Foreskin melanocyte (primary cell): ENCODE measurements at places on chromosomes 7 and 10.
A peak's percentile ranks its signal among the peaks of the same experiment; 100 is the strongest.

GRCh38 chr10:43386549-43386948 lies 15.1 kb downstream of the FXYD4 start:
- no peak for DNase-seq

DNA sequence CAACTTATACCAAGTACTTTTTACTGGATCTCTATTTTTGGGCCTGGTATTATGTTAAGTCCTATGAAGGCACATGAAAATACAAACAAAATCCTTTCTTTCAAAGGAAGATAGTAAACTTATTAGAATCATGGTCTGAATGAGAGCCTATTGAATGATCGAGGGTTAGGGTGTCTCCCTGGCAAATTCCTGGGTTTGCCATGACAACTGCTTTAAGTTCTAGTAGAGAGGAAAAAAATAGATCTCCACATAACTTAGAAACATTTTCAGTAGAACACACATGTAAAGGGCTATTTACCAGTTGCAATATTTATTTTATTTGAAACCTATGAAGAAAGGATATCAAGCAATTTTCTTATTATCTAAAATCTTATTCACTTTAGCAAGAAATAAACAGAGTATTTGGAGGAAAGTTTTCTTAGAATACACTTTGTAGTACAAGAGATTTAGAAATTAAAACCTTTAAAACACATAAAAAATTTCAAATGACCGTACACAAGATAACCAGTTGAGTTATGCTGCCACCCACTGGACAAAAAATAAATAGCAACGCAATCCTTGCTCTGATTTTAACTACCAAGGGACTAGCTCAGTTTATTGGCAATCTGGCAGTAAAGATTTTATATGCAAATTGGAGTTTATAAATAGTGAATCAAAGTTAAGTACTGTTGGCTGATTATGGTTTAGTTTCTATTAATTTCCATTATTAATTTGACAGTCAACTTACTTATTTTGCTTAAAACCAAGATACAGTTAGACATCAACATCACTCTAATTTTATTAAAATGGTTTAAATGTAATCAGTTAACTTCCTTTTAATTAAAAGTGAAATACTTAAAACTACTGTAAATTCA lies 33.9 kb downstream of the CACUL1 start:
- peak; percentile 43 for DNase-seq

DNA sequence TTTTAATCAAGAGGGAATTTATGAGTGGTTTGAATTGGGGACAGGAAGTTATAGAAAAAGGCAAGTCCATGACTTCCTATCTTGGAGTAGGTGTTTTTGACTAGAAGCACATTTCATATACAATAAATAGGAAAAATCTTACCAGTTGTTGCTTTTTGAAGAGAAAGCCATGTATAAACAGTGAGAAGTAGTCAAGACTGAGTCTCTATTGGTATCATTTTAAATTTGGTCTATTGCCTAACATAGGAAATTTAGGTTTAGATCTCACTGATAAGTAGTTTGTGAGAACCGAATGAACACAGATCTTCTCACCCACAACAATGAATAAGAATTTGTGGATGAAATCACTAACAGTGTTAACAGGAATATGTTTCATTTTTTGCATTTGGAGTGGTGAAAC lies 387.2 kb downstream of the BBS9 start:
- DNase-seq = no peak

- no peak for DNase-seq
These were observed 53.0 kb upstream of the TNKS2 start for GRCh38 chr10:91745090-91745831.

DNA sequence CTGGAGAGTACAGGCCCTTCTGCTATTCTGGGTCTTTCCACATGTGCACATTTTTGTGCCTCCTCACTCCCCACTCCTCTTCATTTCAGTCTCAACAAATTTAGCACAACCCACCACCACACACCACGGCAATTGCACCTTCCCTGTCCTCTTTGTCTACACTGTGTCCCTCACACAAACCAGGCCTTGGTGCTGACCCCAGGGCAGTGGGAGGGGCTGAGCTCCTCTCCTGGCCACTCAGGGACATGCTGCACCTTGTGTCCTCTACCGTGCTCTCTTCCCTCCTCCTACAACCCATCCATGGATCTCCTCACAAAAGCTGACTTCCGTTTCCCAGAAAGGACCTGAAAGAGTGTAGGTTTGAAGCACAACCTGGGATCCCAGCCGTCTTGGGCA lies 90.9 kb upstream of the IKZF1 start:
- no peak for DNase-seq

GRCh38 chr7:42605406-42606192 lies 306.3 kb downstream of the C7orf25 start:
- DNase-seq = peak; percentile 42

- DNase-seq = no peak
These were observed 3.0 kb downstream of the C10orf120 start for GRCh38 chr10:122696687-122697086.

DNA sequence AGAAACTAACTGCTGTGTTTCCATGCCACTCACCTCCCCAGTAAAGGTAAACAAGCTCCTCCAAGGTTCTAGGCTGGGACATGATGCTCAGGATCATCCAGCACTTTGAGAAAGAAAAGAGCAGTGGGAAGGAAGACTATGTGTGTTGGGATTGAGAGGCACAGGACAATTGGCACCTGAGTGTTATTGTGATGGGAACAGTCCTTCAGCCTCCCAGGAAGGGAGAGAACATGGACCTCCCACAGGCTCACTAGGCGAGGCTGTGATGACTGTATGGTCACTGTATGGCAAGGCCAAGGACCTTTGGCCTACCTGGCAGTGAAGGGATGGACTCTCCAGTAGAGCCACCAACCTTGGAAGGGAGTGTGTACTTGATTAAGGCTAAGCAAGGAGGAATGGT lies 123.2 kb upstream of the UNC5B start:
- DNase-seq = no peak

DNA sequence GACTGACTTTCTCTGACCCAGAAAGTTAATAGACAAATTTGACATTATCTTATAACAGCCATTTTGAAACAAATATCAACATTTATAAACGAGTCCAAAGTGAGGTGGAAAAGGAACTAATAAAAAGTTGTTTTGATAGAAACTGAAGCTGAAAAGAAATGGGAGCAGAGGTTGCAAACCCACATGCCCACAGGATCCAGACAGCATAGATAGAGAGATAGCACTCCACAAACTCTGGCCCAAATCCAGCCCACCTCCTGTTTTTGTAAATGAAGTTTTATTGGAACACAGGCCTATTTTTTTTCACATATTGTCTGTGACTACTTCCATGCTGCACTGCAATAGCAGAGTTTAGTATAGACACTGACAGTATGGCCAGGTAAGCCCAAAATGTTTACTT lies 171.9 kb downstream of the PRKG1 start:
- no peak for DNase-seq

- DNase-seq = no peak
These were observed 16.8 kb downstream of the ADRB1 start for GRCh38 chr10:114060456-114060855.

- DNase-seq = no peak
These were observed 188.8 kb downstream of the ZNF438 start for GRCh38 chr10:30842894-30843293.

DNA sequence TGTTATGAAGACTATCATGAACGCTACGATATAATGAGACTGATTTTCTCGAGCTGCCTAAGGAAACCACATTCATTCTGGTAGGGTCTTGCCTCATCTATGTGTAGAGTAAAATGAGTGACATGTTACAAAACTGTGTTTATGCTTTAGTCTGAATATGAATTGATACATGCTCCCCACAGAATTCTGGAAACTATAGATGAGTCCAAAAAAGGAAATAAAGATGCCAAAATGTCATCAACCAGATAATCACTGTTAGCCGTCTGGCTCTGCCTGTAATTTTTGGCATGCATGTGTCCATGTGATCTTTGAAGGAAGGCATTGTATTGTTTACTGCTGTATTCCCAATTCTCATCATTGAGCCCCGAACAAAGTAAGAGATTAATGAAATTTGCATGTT lies 42.6 kb upstream of the GPR37 start:
- DNase-seq = no peak

DNA sequence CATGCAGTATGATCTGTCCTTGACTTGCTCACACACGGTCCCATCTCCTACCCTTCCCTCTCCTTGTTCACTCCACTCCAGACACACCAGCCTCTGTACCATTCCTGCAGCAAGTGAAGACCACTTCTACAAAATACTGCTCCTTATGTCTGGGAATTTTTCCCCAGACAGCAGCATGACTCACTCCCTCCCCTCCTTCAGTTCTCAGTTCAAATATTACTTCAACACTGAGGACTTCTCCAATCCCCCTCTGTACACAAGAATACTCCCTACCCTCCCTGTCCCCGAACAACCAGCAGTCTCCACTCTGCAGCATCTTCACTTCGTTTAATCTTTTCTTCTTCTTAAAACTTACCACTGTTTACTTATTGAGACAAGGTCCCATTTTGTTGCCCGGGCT lies 474.0 kb downstream of the GPAM start:
- no peak for DNase-seq

DNA sequence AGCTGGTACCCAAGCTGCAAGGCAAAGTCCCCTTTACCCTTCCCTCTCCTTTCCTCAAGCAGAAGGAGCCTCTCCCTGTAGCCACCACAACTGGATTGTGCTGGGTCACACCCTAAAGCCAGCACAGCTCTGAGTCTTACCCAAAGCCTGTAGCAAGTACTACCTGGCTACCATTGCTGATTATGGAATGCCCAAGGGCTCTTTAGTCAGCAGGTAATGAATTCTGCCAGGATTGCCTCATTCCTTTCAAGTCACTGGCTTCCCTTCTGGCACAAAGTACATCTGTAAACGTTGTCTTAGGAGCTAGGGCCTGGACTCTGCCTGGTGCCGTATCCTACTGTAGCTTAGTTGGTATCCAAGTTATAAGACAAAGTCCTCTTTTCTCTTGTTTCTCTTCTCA lies 52.0 kb downstream of the FAS start:
- DNase-seq = no peak

- DNase-seq = no peak
These were observed 121.9 kb downstream of the PTPN20 start for GRCh38 chr10:47033081-47033480.

GRCh38 chr7:149228831-149229471 lies 10.5 kb upstream of the ZNF212 start:
- DNase-seq = no peak

DNA sequence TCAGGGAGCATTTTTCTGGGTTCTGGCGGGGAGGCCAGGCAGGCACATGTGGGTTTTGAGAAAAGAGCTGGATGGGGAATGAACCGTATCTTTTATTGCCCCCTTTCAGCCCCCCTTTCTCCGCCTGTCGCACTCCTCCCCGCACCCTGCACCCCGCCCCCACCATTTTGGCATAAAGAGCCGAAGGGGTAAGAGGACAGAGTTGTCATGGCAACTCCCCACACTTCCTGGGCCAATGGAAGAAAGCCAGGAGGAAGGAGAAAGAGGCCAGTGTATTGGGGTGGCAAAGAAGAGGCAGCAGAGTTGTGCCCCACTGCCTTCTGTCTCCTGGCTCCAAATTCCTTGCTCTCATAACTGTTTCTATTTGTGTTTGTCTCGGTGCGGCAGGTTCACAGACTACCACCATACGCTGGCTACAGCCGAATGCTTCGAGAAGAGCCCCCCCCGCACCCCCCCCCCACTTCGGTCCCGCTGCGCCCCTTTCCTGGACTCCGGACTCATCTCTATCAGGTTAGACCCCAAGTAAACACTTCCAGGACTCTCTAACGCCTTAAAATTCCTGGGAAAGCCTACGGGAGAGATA lies 3.4 kb downstream of the KCNIP2 start:
- DNase-seq = peak; percentile 90

DNA sequence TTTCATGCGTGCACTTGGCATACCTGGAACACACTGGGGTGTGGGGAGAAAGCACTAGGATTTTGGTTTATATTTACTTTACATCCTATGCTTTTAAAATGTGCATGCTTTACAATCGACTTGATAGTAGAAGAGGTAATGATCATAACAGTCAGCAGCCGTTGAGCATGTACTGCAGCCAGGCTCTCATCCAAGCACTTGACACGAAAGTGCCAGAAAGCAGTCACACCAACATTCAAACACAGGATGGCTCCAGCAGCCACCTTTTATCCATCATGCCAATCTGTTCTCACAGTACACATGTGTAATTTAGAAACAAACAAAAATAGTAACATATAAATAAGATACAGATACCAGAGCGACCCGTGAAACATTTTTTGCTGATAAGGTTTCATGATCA lies 1.2 kb upstream of the FAM241B start:
- DNase-seq = no peak

DNA sequence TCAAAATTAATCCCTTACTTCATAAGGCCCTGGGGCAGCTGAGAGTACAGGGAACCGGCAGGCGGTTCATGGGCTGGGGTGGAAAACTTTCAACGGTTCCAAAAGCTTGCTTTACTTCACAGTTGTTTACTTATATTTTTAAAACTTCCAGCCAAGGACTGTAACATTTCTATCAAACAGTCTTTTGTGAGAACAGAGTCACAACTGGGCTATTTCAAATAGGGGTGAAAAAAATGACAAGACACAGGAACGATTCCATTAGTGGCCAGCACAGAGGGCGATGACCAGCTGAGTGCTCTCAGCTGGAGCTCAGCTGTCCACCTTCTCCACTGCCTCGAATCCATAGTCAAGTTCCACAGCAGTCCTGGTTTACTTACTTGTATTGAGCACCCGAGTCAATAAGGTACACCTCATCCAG lies 48.2 kb downstream of the XPNPEP1 start:
- no peak for DNase-seq

- no peak for DNase-seq
These were observed 23.9 kb upstream of the CALD1 start for GRCh38 chr7:134755422-134756022.

- DNase-seq = no peak
These were observed 227.5 kb upstream of the CHRM2 start for GRCh38 chr7:136640977-136641376.

DNA sequence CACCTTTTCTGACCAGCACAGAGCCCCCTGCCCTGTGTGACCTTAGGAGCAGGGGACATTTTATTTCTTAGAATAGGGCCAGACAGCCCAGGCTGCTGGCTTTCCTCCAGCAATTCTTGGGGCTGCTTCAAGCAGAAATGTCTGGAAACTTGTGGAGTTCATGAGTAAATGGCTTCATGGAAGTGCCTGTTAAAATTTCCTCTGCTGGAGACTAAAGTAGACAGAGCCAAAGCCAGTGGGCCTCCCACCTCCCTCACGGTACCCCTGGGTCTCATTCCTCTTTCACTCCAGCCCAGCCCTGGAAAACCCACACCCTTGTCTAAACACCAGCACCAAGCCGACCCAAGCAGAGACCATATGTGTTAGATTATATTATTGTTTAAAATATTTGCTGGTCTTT lies 505.5 kb upstream of the ZMIZ1 start:
- no peak for DNase-seq

DNA sequence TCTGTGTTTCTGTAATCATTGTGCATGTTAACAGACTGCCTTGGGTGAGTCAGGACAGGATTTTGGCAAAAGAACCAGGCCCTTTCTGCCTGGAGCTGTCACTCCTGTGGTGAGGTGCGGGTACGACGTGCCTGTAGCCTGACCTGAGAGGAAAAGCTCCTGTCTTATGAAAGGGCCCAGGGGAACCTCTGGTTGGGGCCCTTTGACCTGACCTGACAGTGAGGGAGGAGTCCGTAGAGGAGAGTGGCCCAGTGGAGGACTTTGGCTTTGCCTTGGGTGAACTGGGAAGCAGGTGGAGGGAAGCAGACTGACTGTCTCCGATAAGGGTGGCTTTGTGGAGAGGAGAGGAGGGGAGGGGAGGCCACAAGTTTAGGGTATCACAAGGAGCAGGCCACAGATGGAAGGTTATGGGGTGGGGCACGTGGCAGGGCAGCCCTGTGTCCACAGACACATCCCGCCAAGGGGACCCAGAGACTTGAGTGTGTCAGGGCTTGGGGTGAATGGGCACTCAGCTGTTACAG lies 6.9 kb downstream of the PFKP start:
- no peak for DNase-seq

- DNase-seq = no peak
These were observed 138.1 kb downstream of the RALA start for GRCh38 chr7:39761449-39761848.
